CD4-positive, alpha-beta T cell (primary cell): ENCODE measurements at places on chromosomes 1 and 21.

DNA sequence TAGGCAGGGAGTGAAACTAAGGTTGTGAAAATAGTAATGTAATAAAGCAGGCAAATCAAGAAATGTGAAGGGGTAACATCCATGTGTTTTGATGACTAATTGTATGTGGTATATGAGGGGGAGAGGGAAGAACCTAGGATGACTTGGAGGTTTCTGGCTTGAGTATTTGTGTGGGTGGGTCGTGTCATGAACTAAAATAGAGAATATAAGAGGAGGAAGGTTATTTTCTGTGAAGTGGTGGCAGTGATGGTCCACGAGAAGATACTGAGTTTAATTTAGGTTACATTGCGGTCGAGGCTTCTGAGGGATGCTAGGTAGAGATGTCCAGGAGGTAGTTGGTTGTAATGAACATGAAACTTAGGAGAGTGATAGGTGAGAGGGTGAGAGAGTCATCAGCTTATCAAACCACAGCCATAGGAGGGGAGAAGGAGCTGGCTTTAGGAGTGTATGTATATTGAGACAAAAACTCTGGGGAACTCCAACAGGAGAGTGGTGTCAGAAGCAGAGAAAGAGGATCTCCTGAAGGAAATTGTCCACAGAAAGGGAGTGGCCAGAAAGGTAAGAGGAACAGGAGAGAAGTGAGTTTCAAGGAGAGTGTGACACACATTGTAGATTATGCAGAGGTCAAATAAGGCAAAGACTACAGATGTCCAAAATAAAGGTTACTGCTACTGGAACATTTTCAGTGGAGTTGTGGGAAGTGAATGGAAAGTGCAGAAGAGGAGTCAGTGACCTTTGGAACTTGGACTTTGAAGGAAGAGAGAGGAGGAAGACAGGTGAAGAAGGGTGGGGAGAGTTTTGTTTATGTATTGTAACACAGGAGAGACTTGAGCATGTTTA, 89.0 kb upstream of the MACF1 start:
- no peaks in the 10 kb centered on the region for H3K27me3 ChIP-seq
- no peak for DNase-seq
- no peaks in the 10 kb centered on the region for H3K36me3 ChIP-seq
- H3K27ac ChIP-seq, result no peak overlapping the region

DNA sequence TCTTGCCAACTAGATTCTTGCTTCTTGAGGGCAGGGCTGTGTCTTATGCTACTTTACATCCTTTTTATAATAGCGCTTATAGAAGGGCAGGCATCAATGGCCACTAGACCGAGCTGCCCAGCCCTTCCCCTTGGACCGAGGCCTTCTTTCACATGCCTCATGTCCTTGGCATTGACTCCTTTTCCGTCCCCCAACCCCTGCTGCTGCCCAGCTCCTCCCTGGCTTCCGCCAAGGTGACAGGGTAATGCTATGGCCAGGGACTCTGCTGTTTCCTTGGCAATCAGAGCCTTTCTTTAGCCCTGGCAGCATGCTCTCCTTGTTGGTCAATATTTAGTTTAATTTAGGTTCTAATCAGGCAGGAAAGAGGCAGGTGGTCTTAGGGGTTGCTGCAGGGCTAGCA, 48.2 kb downstream of the DDX20 start:
- no peaks in the 10 kb centered on the region for H3K36me3 ChIP-seq
- no peak for DNase-seq
- H3K4me1 ChIP-seq, result no peaks in the 10 kb centered on the region
- H3K27me3 ChIP-seq, result no peaks in the 10 kb centered on the region
- H3K4me3 ChIP-seq, result no peak overlapping the region

DNA sequence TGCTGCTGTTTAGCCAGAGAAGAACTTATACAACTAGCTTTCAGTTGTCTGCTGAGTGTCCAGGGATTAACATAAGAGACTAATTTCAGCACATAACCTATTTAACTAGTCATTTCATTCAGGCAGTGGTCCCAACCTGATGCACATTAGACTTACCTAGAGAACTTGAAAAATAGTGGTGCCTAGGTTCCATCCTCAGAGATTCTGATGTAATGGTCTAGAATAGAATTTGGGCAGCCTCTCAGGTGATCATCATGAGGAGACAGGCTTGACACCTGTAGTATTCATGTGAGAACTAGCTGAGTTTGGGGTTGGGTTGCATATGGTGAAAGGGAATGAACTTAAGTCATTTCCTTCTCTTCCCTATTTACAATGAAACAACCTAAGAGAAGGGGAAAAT, 24.8 kb downstream of the CNST start:
- no peaks in the 10 kb centered on the region for H3K27me3 ChIP-seq
- no peak overlapping the region for H3K4me3 ChIP-seq
- DNase-seq, result no peak
- peaks cover 11% of the 10 kb centered on the region for H3K4me1 ChIP-seq
- H3K36me3 ChIP-seq, result peaks cover 40% of the 10 kb centered on the region

GRCh38 chr1:109399326-109399957, 1.7 kb upstream of the SORT1 start:
- H3K27ac ChIP-seq, result no peak overlapping the region
- H3K4me1 ChIP-seq, result peaks cover 16% of the 10 kb centered on the region
- H3K4me3 ChIP-seq, result no peak overlapping the region
- DNase-seq, result peak; percentile 81

DNA sequence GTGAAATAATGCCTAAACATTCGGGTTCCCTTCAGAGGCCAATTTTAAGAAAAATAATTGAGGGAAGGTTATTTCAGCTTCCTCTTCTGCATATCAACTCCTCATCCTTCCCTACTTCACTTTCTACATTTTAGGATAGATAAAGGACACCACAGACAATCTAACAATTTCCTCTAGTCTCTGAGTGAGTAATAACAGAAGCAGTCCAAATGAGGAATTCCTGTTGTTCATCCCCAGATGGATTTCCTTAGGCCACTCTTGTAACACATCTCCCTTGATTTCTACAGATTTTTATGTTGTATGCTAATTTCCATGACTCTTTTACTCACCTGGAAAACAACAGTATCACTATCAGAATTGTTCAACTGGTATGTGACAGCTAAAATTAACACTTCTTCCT, 87.7 kb upstream of the LYPLAL1 start:
- no peaks in the 10 kb centered on the region for H3K4me1 ChIP-seq
- H3K27ac ChIP-seq, result no peak overlapping the region
- no peaks in the 10 kb centered on the region for H3K36me3 ChIP-seq
- peaks cover 5% of the 10 kb centered on the region for H3K27me3 ChIP-seq

DNA sequence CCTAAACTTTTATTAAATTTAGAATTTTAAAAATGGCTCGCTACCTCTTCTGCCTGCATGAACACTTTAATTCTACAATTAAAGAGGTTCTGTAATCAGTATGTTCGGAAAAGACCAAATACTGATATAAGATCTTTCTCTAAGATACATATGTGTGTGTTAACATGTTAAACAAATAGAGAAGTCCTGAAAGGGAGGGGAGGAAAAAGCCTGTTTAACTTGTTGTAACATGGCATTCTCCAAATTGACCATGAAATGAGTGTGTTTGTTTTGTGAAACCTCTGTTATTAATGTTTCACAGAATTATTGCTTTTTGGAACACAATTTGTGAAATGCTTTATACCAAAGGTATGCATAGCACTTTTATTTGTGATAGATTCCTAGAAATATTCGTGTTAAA, 77.0 kb downstream of the MARK1 start:
- no peaks in the 10 kb centered on the region for H3K4me1 ChIP-seq
- no peaks in the 10 kb centered on the region for H3K36me3 ChIP-seq
- H3K27me3 ChIP-seq, result no peaks in the 10 kb centered on the region
- H3K4me3 ChIP-seq, result no peak overlapping the region
- no peak for DNase-seq
- no peak overlapping the region for H3K27ac ChIP-seq

DNA sequence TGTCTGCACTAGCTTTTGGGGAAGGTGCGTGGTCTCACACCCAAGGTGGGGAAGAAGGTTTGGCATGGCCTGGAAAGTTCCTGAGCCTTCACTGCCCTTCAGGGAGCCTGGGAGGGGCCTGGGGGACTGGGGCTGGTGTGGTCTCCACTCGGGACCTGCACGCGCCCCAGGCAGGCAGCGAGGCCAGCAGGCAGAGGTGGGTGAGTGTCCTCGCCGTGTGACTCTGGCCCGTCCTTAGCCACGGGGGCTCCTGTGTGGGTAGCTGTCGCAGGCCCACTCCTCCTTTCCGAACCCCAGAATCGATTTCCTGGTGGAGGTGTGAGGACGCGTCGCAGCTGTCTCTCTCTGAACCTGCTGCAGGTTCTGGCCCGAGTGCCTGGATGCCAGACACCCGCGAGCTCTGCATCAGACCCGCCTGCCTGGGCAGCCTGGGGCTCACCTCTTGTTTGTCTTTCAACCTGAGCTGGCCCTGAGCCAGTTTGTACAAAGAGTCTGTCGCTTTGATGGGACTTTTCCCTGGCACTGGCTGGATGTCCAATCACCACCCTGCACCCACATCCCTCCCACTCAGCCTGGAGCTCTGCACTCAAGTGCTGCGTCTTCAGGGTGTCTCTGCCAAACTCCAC, 36.0 kb upstream of the SLC19A1 start:
- no peaks in the 10 kb centered on the region for H3K36me3 ChIP-seq
- H3K27ac ChIP-seq, result no peak overlapping the region
- H3K4me3 ChIP-seq, result no peak overlapping the region

DNA sequence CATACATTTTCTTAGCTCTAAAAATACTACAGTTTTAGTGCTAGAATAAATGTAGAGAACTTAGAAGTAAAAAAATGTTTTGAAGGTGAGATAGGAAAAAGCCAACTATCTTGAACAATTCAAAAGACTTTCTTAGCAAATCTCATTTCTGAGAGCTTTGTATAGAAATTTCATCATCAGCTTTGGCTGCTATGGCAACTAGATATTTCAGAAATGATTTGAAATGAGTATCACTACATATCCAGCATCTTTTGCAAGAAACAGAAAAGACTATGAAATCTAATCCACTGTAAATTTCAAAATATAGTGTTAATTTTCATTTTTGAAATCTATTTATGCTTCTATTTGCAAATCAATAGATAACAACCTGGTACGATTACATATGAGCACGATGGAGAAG, 57.7 kb downstream of the RGS7 start:
- no peaks in the 10 kb centered on the region for H3K4me1 ChIP-seq
- no peak overlapping the region for H3K4me3 ChIP-seq
- no peaks in the 10 kb centered on the region for H3K36me3 ChIP-seq
- no peak for DNase-seq
- H3K27ac ChIP-seq, result no peak overlapping the region

- peaks cover 7% of the 10 kb centered on the region for H3K36me3 ChIP-seq
- H3K4me3 ChIP-seq, result no peak overlapping the region
- no peaks in the 10 kb centered on the region for H3K27me3 ChIP-seq
Measured at GRCh38 chr1:97364086-97364485, 556.7 kb downstream of the DPYD start.

DNA sequence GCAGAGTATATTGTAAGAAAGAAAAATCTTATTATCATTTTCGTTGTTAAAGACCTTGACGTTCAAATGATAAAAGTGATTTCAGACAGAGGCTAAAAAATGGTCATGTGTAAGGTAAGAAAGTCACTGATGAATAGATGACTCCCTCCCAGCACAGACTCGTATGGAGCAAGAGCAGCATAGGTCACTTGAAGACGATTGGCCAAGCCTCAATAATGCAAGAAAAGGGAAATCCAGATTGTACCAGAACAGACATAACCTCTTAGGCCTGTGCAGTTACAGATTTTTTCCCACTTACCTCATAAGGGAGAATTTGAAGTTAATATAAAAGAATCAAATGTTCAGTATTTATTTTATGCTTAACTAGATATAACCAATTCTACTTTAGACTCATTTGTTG, 16.3 kb upstream of the OLFML2B start:
- no peaks in the 10 kb centered on the region for H3K27me3 ChIP-seq
- H3K36me3 ChIP-seq, result no peaks in the 10 kb centered on the region
- H3K27ac ChIP-seq, result no peak overlapping the region
- DNase-seq, result no peak
- peaks cover 5% of the 10 kb centered on the region for H3K4me1 ChIP-seq

DNA sequence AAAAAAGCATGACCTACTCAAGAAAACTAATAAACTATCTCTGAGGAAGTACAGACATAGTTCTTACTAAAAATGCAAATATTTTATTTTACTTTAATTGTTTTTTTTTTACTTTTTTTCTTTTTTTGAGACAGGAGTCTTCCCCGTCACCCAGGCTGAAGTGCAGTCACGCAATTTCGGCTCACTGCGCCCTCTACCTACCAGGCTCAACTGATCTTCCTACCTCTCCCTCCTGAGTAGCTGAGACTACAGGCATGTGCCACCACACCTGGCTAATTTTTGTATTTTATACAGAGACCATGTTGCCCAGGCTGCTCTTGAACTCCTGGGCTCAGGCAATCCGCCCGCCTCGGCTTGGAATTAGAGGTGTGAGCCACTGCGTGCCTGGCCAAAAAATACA, 1263.1 kb downstream of the KCNT2 start:
- no peaks in the 10 kb centered on the region for H3K27me3 ChIP-seq
- no peaks in the 10 kb centered on the region for H3K36me3 ChIP-seq
- H3K4me3 ChIP-seq, result no peak overlapping the region
- no peak for DNase-seq

- no peaks in the 10 kb centered on the region for H3K27me3 ChIP-seq
- no peaks in the 10 kb centered on the region for H3K4me1 ChIP-seq
- H3K4me3 ChIP-seq, result no peak overlapping the region
Measured at GRCh38 chr21:32463367-32463766, 50.9 kb downstream of the EVA1C start.

GRCh38 chr1:228445843-228446650, 29.4 kb upstream of the TRIM17 start:
- H3K27me3 ChIP-seq, result peaks cover 37% of the 10 kb centered on the region
- peak overlapping the region; percentile 53 for H3K4me3 ChIP-seq
- H3K27ac ChIP-seq, result no peak overlapping the region

DNA sequence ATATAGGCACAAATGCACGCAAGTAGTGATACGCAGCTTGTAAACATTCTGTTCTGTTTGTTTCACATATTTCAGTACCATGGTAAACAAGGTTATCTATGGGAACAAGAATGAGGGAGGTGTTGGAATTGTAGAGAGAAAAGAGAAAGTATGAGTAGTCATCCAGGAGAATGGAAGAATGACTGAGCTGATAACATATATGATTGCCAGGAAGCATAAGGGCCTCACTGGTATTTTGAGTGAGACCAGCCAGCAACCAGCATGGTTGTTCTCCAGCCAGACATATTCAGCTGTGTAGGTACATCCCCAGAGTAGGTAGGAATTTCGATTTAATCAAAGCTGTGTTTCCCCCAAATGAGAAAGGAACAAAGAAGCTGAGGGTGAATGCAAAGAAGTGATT, 58.9 kb upstream of the ARTN start:
- H3K4me1 ChIP-seq, result no peaks in the 10 kb centered on the region
- no peak for DNase-seq
- H3K27me3 ChIP-seq, result no peaks in the 10 kb centered on the region
- H3K36me3 ChIP-seq, result no peaks in the 10 kb centered on the region
- H3K27ac ChIP-seq, result no peak overlapping the region
